ENCODE measurements at places on chromosomes 16 and 17. TPM values are rescaled to one million over a fixed set of nuclear protein-coding genes. Genes with fewer than 3 reads are reported as not detected.
A peak's percentile ranks its signal among the peaks of the same experiment; 100 is the strongest.

DNA sequence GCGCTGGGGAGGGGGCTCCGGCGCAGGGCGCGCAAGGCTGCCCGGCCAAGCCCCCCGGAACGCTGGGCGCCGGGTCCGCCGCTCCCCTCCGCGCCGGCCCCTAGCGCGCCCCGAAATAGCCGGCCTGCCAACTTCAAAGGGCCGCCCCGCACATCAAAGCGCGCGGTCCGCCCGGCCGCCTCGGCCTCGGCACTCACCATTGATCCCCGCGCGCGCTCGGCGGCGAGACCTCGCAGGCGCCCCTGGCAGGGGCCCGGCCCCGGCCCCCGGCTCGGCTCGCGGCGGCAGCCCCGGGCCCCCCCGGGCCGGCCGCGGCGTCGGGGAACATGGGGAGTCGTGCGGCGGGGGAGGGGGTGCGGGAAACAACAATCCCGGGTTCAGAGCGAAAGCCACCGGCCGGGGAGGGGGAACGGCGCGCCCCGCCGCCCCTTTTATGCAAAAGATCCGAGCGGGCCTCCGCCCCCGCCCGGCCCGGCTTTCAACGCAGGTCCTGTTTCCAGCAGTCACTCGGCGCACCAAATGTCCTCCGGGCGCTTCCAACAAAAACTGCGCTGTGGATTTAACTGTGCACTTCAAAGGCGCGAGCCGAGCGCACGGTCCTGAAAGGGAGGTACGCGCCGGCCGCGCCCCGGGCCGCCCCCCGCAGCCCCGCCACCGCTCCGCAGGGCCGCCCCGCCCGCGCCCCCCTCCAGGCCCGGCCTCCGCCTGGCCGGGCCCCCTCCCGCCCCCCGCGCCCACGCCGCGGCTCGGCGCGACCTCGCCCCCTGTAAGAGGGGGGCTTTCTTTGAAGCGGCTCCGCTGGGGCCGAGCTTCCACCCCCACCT, 608 bp downstream of the AXIN2 start:
- DNase-seq: peak; percentile 96
- H3K27me3 ChIP-seq: no peaks in the 10 kb centered on the region
- H3K27ac ChIP-seq: peak overlapping the region; percentile 91

The TMC7 gene
- total RNA-seq: 1.2 TPM

DNA sequence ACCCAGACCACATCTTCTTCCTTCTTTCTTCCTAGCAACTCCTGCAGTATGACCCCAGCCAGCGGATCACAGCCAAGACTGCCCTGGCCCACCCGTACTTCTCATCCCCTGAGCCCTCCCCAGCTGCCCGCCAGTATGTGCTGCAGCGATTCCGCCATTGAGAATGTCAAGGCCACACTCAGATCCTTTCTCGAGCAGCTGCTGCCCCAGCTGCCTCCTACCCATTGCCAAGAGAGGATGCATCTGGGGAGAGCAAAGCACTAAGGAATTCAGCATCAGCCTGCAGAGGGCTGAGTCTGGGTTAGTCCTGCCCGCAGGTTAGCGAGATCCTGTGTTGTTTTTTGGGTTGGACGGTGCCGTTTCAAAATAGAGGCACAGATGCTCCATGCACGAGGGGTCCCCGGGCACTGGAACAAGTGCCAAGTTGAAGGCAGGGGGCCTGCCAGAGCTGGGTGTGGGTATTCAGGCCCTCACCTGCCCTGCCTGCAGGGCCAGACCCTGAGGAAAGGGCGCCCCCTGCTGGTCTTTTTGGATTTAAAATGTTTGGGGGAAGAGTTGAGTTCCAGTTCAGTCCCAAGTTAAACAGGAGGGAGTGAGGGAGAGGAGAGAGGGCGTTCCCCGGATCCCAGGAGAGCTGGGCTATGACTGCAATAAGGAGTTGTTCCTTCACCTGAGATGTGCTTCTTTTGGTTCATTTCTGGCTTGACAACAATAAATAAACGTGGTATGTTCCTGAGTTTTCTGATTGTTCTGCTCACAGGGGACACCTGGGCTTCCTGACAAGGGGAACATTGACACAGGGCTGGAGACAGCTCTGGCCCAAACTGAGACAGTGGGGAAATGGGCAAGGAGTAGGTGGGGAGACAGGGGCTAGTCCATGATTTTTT, 4.9 kb downstream of the CDK3 start:
- H3K4me1 ChIP-seq: no peaks in the 10 kb centered on the region
- DNase-seq: peak; percentile 59
- no peaks in the 10 kb centered on the region for H3K27me3 ChIP-seq
- peaks cover 7% of the 10 kb centered on the region for H3K36me3 ChIP-seq
- no peak overlapping the region for H3K4me3 ChIP-seq

DNA sequence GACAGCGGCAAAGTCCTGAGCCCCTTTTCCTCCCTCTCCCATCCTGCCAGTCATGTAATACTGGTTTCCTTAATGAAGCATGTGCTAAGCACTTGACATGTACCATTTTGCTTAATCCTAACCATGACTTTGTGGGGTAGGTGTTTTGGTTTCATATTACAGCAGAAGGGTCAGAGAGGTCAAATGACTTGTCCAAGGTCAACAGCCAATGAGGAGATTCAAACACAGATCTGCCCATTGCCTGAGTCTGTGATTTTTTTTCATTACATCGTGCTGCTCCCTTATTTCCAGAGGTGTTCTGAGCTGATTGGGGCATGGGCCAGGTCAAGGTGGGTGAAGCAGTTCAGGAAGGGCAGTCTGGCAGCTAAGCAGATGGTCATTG, 17.6 kb upstream of the PHF12 start:
- no peak overlapping the region for H3K4me3 ChIP-seq
- DNase-seq: no peak
- H3K27me3 ChIP-seq: no peaks in the 10 kb centered on the region

- no peaks in the 10 kb centered on the region for H3K36me3 ChIP-seq
- no peak overlapping the region for H3K27ac ChIP-seq
- no peak for DNase-seq
- H3K4me3 ChIP-seq: no peak overlapping the region
- H3K4me1 ChIP-seq: no peaks in the 10 kb centered on the region
These were observed 55.3 kb downstream of the SKAP1 start for GRCh38 chr17:48374650-48375230.

The KREMEN2 gene
- total RNA-seq: not detected

GRCh38 chr17:62627904-62628633, 599 bp downstream of the MRC2 start:
- no peaks in the 10 kb centered on the region for H3K36me3 ChIP-seq
- peak overlapping the region; percentile 71 for H3K27ac ChIP-seq
- peak; percentile 83 for DNase-seq
- peak overlapping the region; percentile 57 for H3K4me3 ChIP-seq
- no peaks in the 10 kb centered on the region for H3K27me3 ChIP-seq

- H3K36me3 ChIP-seq: no peaks in the 10 kb centered on the region
- H3K4me3 ChIP-seq: peak overlapping the region; percentile 26
- peaks cover 3% of the 10 kb centered on the region for H3K4me1 ChIP-seq
- no peak for DNase-seq
- H3K27me3 ChIP-seq: no peaks in the 10 kb centered on the region
These were observed 16.3 kb downstream of the USP31 start for GRCh38 chr16:23132775-23133463.

The ANKRD13B gene
- total RNA-seq: 3.3 TPM

The RAB11FIP4 gene
- 32.5 TPM for total RNA-seq

Data from kidney (tissue), 22 donors.